ENCODE measurements at places on chromosomes 4 and X. TPM values are rescaled to one million over a fixed set of nuclear protein-coding genes. Genes with fewer than 3 reads are reported as not detected.

- H3K36me3 ChIP-seq = no peaks in the 10 kb centered on the region
- no peak for DNase-seq
- H3K27ac ChIP-seq = no peak overlapping the region
- no peaks in the 10 kb centered on the region for H3K4me1 ChIP-seq
- no peaks in the 10 kb centered on the region for H3K27me3 ChIP-seq
Observed at GRCh38 chrX:134670134-134670924, 12.1 kb upstream of the PLAC1 start.

ADAD1 gene
- not detected for total RNA-seq

TMEM47 gene
- total RNA-seq = 80.2 TPM

- no peaks in the 10 kb centered on the region for H3K27me3 ChIP-seq
- DNase-seq = no peak
- no peaks in the 10 kb centered on the region for H3K4me1 ChIP-seq
- no peaks in the 10 kb centered on the region for H3K36me3 ChIP-seq
- no peak overlapping the region for H3K27ac ChIP-seq
Observed at GRCh38 chr4:29079260-29079659, 1640.9 kb upstream of the PCDH7 start.

DNA sequence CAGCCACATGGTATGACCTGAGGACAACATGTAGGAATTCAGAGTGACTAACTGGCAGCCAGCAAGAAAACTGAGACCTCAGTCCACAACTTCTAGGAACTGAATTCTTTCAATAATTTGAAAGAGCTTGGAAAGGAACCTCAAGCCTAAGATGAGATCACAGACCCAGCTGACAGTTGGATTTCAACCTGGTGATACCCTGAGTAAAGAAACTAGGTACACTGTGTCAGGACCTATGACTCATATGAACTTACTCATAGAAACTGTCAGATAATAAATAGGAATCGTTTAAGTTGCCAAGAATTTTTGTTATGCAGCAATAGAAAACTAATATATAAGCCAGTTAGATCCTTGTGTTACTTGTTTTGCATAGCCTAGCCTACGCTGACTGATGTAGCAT lies 102.4 kb upstream of the DCAF12L1 start:
- H3K27me3 ChIP-seq = no peaks in the 10 kb centered on the region
- no peaks in the 10 kb centered on the region for H3K4me1 ChIP-seq
- no peak overlapping the region for H3K27ac ChIP-seq
- DNase-seq = no peak
- H3K36me3 ChIP-seq = no peaks in the 10 kb centered on the region
